ENCODE measurements at places on chromosomes 7 and 10. TPM values are rescaled to one million over a fixed set of nuclear protein-coding genes. Genes with fewer than 3 reads are reported as not detected.

Gene C7orf57
- 0.19 TPM for total RNA-seq

Gene PRR15
- total RNA-seq, result 0.06 TPM

Gene OLAH
- 0.16 TPM for total RNA-seq

Gene DNAH11
- total RNA-seq, result 0.31 TPM

Gene CTAGE4
- total RNA-seq, result not detected

Gene ASIC3
- total RNA-seq, result 0.16 TPM

Gene BHLHA15
- 0.13 TPM for total RNA-seq

Gene ASZ1
- not detected for total RNA-seq

Gene ANKRD1
- 1,685 TPM for total RNA-seq

Gene MRM2
- 13.5 TPM for total RNA-seq

Gene PRSS1
- total RNA-seq, result not detected

Gene LRIT1
- total RNA-seq, result not detected

Gene ITIH2
- total RNA-seq, result not detected

Gene ITGA8
- 0.25 TPM for total RNA-seq

Gene PRSS37
- total RNA-seq, result not detected

Gene PPIF
- total RNA-seq, result 20.8 TPM

Gene NKX1-2
- not detected for total RNA-seq

Gene PTCD1
- total RNA-seq, result 5.8 TPM

Gene ATOH7
- total RNA-seq, result not detected

Gene TRRAP
- total RNA-seq, result 12.0 TPM

Gene SPDYE3
- total RNA-seq, result not detected

Gene LIPM
- not detected for total RNA-seq

Gene FAM204A
- total RNA-seq, result 33.2 TPM

Gene PHKG1
- total RNA-seq, result 0.65 TPM

Gene DEPP1
- total RNA-seq, result 392 TPM

Gene KIF5B
- total RNA-seq, result 140 TPM

All from bladder microvascular endothelial cell (primary cell).